HepG2 (cell line): ENCODE measurements at places on chromosomes 12 and 14.

DNA sequence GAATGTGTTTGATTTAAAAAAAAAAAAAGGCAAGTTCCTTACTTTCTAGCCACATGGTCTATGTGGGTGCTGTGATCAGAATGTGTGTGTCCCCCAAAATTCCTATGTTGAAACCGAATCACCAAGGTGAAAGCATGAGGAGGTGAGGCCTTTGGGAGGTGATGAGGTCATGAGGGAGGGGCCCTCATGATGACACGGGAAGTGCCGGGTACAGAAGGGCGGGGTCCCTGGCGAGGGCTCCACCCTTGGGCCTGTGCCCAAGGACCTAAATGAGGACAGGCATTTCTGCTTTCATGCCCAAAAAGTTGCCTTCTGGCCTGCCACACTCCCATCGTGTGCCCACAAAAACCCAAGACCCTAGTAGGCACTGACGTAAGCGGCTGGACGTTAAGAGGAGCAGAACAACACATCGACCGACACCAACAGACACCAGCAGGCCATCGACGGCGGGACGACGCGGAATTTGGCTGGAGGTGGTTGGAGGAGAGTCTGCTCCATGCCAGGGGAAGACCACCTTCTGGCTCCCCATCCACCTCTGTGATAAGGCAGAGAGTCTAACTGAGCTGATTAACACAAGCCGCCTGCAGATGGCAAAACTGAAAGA, 211.8 kb downstream of the FOXN3 start:
- no peak for DNase-seq

- DNase-seq, result peak; percentile 10
These were observed 22.4 kb upstream of the TAS2R42 start for GRCh38 chr12:11209113-11209512.

GRCh38 chr12:33670284-33670683, 230.7 kb upstream of the SYT10 start:
- DNase-seq, result no peak

- no peak for DNase-seq
These were observed 60.0 kb upstream of the FBXO33 start for GRCh38 chr14:39492267-39492666.

DNA sequence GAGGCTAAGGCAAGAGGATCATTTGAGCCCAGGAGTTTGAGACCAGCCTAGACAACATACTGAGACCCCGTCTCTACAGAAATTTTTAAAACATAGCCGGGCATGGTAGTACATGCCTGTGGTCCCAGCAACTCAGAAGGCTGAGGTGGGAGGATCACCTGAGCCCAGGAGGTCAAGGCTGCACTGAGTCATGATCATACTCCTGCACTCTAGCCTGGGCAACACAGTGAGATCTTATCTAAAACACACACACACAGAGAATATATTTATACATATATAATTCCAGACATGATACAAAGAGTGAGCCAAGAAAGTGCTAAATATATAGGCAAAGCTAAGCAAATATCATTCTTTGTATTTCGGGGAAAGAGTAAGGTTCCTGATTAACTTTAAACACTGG, 9.4 kb downstream of the ZFC3H1 start:
- DNase-seq, result peak; percentile 50

DNA sequence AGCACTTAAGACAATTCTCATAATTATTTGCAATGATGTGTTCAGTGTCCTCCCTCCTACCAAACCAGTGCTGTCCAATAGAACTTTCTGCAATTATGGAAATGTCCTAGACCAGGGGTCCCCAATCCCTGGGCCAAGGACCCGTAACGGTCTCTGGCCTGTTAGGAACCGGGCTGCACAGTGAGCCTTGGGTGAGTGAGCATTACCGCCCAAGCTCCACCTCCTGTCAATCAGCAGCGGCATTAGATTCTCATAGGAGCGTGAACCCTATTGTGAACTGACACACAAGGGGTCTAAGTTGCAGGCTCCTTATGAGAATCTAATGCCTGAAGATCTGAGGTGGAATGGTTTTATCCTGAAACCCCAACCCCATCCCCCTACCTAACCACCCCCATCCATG, 3.9 kb downstream of the SVOP start:
- no peak for DNase-seq

- DNase-seq, result no peak
These were observed 391.3 kb downstream of the FLRT2 start for GRCh38 chr14:85921241-85921640.

DNA sequence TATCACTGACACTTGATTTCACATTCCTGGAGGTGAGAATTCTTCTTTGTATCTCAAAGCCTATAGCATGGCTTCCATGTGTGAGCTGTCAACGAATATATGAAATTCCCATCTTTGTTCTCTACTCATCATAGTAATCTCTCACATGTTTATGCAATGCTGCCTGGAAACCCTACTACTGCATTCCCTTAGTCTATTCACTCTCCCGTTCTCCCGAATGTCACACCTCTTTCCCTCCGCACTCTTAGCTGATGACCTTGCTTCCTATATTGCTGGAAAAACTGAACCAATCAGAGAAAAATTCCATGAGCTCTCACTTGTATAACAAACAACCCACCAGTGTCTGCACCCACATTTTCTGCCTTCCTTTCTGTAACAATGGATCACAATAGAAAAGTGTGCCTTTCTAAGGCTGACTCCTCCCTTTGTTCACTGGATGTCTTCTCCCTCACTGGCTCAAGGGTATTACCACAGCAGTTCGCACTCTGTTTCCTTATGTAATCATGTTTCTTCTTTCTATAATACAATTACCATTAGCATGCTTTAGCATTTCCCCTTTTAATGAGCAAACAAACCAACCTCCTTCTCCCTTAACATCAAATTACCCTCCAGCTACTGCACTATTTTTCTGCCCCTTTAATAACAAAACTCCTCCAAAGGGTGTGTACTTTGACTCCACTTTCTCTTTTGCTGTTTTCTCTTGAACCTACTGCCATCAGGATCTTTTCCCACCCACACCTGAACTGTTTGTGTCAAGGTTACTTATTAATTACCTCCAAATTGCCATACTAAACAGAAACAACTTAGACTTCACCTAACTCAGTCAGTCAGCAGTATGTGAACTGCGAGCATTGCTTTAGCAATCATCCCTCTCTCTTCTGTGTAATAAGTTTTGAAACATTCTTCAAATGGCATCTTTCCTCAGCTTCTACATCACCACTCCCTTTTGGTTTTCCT, 63.9 kb upstream of the CCDC196 start:
- no peak for DNase-seq

DNA sequence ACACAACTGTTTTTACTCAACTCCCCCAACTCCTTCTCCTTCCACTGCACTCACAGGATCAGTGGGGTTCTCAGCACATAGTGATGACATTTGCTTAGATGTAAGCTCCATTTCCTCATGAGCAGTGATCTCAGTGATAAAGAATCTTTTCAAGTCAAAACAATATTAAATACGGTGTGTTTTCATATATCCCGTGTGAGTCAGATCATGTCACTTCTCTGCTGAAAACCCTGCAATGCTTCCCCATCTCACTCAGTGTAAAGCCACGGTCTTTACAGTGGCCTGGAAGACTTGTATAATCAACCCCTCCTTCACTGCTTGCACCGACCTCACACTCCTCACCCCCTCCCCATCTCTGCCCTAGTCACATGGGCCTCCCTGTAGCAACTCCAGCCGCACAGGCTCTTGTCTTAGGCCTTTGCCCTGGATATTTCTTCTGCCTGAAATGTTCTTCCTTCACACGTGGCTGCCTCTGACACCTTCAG, 149.7 kb upstream of the ARHGAP5 start:
- peak; percentile 44 for DNase-seq

GRCh38 chr12:72523754-72524153, 251.6 kb downstream of the TRHDE start:
- no peak for DNase-seq

- DNase-seq, result no peak
These were observed 24.6 kb upstream of the FLVCR2 start for GRCh38 chr14:75553761-75554364.

- peak; percentile 43 for DNase-seq
These were observed 259.6 kb downstream of the AKAP6 start for GRCh38 chr14:32588448-32589320.
